Stimulated activated CD4-positive, alpha-beta T cell treated with anti-CD3 and anti-CD28 coated beads, TNF-alpha, amount 100 ng/mL, for 1 hour (primary cell): ENCODE measurements at places on chromosomes 2 and 18.

GRCh38 chr2:120239488-120240287, 13.0 kb upstream of the RALB start:
- DNase-seq = no peak

GRCh38 chr2:156553714-156554442, 117.7 kb downstream of the GPD2 start:
- DNase-seq = no peak

- no peak for DNase-seq
Measured at GRCh38 chr2:9690716-9691498, 60.1 kb upstream of the YWHAQ start.

DNA sequence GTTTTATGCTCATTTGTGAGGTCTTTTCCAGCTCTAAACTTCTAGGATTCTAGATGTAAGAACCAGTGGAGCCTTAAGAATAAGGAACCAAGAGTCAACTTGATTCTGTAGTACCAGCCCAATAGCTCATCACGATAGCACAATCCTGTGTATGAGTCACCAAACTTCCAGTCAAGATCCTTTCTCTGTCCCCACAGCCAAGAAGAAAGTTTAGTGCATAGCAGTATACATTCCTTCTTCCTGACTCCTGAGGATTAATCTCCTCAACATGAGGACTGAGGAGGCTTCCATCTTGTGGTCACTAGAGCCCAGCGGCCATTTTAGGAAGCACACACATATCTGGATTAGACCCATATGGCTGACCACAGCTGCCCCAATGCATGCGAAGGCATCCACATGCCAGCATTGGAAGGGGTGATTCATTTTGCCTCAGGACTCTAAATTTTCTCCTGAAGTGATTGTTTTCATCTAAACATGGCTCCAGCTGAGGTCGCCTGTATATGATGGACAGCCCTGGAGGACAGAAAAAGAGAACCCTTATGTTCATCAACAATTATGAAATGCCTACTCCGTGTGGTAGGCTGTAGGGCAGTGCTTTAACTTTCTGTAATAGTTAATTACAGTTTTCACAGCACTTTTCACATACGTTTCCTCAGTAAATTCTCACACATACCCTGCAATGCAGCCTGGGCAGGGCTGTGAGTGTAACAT, 53.5 kb downstream of the RASGRP3 start:
- DNase-seq = no peak

DNA sequence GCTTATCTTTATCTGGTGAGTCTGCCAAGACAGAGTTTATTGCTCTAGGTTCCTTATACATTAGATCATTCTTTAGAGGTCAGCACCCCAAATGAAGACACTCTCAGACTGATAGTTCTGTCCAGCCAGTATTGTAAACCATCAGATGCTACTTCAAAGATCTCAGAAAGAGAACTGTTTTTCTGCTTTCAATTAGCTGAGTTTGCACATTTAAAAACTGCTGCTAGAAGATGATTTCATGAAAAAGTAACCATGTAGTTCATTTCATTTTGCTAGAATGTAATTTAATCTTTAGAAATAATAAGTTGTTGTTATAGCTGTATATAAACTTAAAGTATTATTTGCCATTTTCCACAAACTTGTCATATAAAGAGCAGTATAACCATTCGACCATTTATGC, 344.5 kb upstream of the ATP5MC3 start:
- DNase-seq = no peak

DNA sequence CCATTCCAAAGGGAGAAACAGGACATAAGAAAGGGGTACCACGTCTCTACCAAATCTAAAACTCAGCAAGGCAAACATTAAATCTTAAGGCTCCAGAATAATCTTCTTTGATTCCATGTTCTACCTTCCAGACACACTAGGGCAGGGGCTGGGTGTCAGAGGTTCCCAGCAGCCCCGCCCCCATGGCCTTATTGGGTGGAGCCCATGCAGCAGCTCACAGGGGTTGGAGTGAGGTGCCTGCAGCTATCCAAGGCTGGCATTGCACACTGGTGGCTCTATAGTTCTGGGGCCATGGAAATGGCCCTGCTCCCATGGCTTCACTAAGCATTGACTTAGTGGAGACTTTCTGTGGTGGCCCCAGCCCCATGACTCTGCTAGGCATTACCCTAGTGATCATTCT, 14.9 kb upstream of the OSR1 start:
- DNase-seq = no peak

GRCh38 chr2:240911641-240912265, 5.6 kb downstream of the CROCC2 start:
- DNase-seq = no peak

- DNase-seq = no peak
Measured at GRCh38 chr2:25618676-25619075, 54.7 kb downstream of the DTNB start.

GRCh38 chr2:56286936-56287335, 103.1 kb downstream of the CCDC85A start:
- no peak for DNase-seq

GRCh38 chr2:10300997-10301940, 1.4 kb upstream of the HPCAL1 start:
- DNase-seq = peak; percentile 8

- DNase-seq = peak; percentile 62
Measured at GRCh38 chr2:37585982-37586621, 85.3 kb downstream of the CDC42EP3 start.

GRCh38 chr18:57984490-57985115, 59.4 kb upstream of the NEDD4L start:
- DNase-seq = no peak

DNA sequence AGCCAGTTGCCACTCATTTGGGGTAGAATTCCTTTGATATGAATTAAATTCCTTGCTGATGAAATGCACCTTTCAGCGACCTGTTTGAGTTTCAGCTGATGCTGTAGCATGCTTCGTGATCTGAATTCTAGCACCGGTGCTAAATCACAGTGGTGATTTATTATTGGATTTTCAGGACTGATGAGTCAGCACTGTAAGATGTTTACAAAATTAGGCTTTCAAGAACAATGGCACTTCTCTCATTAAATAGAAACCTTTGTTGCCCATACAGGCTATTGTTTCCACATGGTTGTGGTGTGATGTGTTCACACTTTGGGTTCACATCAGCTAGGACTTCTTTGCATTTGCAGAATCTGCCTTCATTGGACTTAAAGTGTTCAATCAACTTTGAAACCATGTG, 687.7 kb downstream of the ARHGAP15 start:
- DNase-seq = no peak

DNA sequence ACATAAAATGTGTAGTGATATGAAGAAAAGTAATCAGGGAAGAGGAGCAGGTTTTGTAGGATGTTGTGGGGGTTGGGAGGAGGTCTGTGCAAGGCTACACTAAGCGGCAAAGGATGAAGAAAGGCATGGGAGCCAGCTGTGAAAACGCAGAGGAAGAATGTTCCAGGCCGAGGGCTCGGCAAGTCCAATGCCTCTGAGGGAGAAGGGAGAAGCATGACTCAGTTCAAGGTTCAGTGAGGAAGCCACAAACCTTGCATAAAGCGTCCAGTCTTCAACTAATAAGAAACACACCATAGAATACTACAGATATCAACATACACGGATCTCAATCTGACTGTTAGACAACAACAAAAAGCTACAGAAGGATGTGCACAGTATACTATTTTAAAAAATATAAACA, 16.2 kb downstream of the EPB41L3 start:
- DNase-seq = no peak

GRCh38 chr2:10283106-10284062, 19.3 kb upstream of the HPCAL1 start:
- no peak for DNase-seq

- no peak for DNase-seq
Measured at GRCh38 chr2:26627350-26628105, 13.6 kb downstream of the CIB4 start.

DNA sequence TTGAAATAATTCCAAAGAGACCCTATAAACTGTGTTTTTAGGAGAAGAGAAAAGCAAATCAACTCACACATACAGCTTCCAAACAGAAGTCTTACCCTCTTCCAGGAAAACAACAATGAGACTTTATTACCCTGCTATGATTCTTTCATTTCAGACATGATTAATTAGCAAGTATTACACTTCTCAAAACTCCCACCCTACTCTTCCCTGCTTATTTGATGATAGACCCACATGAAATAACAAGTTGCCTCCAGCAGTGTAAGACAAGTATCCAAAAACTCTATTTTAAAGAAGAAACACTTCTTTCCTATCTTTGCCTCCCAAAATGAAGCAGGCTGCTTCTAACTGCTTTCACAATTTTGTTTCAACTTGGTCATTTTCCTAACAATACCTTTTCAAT, 4.1 kb downstream of the FIGN start:
- no peak for DNase-seq

GRCh38 chr2:29187926-29188325, 72.7 kb downstream of the CLIP4 start:
- DNase-seq = no peak

DNA sequence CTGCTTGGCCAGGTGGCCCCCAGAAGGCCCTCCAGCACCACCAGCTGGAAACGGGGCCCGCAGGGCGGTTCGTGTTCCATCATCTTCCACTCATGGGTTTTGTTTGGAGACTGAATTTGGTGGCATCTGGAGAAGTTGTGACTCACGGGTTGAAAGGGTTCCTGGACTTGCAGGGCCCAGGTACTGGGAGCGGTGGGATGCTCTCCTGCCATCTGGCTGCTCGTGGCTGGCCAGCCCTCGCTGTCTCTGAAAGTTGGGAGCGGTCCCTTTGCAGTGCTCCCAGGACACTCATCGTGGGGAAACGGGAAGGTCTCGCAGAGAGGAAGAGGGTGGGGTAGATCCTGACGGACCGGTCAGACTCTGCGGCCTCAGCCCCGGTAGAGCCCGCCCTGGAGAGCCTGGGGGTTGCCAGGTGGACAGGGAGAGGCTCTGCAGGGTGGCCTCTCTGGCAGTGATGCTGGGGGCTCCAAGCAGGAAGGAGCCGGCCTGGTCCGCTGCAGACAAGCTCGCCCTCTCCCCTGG, 47.5 kb downstream of the TWIST2 start:
- no peak for DNase-seq

GRCh38 chr2:205539603-205540002, 142.7 kb upstream of the NRP2 start:
- no peak for DNase-seq

- no peak for DNase-seq
Measured at GRCh38 chr2:141728886-141729285, 401.9 kb downstream of the LRP1B start.

DNA sequence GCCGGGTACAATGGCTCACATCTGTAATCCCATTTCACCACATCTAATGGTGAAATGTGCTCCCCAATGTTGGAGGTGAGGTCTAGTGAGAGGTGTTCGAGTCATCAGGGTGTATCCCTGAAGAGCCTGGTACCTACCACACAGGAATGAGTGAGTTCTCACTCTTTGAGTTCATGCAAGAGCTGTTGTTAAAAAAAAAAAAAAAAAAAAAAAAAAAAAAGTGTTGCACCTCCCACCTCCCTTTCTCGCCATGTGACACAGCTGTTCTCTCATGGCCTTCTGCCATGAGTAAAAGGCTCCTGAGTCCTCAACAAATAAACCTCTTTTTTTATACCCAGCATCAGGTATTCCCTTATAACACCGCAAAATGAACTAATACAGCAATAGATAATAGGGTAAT, 106.3 kb downstream of the C2orf74 start:
- DNase-seq = no peak

DNA sequence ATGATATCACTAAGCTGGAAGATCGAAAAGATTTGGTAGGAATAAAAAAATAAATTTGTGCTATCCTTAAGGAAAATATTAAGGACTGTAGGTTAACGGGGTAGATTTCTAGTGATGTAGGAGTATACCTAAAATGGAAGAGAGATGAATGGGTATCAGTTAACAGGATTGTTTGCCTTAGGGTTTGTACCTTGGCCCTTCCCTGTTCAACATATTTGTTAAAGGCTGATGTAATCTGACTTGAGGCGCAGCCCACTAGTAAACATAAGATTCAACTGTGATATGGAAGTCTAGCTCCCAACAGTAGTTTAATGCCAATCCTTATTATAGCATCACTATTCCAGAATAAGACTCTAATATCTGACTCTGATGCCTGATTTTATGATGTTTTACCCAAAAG, 685.2 kb downstream of the DCC start:
- DNase-seq = no peak

- DNase-seq = no peak
Measured at GRCh38 chr2:16085073-16085472, 144.7 kb downstream of the MYCN start.

DNA sequence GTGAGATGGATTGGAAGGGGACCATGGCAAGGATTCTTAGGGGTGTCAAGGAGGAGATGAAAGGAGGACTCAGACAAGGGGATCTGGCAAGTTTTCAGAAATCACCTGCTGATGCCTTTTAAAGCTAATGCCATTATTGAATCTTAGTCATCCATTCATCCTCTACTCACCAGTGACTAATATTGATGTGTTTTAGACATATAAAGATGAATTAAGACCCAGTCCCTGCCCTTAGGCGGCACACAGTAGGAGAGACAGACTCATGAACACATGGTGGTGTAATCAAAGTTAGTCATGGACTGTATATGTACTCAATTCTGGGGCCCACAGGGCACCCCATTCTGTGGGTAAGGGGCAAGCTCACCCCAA, 56.5 kb upstream of the ATL2 start:
- DNase-seq = no peak

GRCh38 chr2:30446602-30447148, 371 bp upstream of the LCLAT1 start:
- DNase-seq = no peak

DNA sequence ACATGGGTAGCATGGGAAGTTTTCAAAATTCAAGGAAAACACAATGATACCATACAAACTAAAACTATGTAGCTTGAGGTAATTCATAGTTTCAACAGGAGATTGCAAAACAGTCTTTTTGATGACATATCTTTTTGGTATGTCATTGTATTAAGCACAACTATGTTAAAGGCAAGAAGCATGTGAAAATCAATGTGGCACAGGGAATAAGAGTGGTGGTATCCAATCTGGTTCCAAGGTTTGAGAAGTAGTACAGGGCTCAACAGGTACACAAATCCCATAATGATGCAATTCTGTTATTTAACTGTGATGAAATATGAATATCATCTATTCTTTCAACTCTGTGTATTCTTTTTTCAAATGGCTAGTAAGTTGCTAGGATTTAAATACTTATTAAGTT, 16.4 kb upstream of the DLX2 start:
- DNase-seq = no peak

GRCh38 chr2:151367571-151367970, 10.2 kb downstream of the TNFAIP6 start:
- DNase-seq = no peak
